Cerebellar nuclear complex (tissue), 1 donor: ENCODE measurements at places on chromosomes 1 and 21.
A peak's percentile ranks its signal among the peaks of the same experiment; 100 is the strongest.

DNA sequence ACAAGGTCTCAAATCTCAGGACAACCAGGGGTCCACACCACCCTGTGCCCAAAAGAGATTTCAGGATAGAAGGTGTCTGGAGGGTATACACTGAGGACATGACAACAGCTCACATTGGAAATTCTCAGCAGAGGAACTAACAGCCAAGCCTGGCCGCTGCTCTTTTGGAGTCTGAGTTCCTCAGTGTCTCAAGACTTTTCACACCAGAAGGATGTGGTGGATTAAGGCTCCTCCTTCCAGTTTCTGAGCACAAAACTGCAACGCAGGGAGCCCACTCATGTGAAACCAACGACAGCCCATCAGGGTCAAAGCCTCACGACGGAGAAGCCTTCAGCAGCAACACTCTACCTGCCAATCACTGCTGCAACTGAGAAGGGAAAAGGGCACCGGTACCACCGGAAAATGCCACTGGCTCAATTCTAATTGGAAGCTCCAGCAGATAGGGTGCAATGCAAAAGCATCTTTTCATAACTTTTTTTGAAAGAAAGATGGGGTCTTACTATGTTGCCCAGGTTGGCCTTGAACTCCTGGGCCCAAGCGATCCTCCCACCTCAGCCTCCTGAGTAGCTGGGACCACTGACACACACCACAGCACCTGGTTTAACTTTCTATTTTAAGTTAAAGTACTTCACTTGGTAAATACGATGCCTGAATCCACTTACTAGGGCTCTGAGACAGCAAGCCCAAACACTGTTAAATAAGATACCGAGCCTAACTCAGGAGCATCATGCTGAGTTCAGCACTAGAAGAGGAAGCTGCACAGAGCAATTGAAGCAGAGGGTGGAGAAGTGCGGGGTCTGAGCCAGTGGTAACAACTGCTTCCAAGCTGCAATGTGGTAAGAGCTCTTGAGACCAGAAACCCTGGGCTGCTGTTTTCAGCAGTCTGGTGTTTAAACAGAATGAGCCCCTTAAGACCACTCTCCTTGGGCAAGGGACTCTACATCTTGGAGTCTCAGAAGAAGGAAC is 7.8 kb downstream of the CAPZB start:
- no peak for DNase-seq

GRCh38 chr21:44425895-44426662 is 29.2 kb upstream of the LRRC3 start:
- DNase-seq: no peak

DNA sequence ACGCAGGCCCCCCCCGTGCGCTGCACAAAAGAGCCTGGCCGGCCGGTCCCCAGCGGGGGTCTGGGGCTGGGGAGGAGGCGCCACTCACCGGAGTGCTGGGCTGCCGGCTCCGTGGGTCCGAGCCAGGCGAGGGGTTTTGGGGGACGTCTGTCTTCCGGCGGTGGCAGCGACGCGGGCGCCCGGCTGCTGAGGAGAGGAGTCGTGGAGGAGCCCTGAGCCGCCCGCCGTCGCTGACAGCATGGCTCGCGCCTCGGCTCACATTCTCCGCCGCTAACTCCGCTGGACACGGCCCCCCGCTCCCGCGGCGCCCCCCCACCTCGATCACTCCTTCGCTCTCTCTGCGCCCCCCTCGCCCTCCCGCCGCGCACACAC is 649 bp downstream of the AHDC1 start:
- no peak for DNase-seq

- peak; percentile 77 for DNase-seq
Measured at GRCh38 chr1:207867136-207868109, 43.5 kb downstream of the CD34 start.

GRCh38 chr21:40733024-40733397 is 113.9 kb downstream of the DSCAM start:
- DNase-seq: no peak

DNA sequence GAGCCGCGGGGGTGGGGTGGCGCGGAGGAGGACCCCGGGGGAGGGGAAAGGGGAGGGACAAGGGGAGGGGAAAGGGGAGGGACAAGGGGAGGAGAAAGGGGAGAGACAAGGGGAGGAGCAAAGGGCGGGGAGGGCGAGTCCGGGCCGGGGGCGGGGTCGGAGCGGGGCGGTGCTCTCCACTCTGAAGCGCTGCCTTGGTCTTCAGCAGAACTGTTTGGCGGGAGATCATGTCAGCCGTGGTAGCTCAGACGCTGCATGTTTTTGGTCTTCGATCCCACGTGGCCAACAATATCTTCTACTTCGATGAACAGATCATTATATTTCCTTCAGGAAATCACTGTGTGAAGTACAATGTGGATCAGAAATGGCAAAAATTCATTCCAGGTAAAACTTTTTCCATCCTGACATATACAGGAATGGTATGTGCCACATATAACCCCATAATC is 420 bp downstream of the CFAP57 start:
- peak; percentile 56 for DNase-seq

DNA sequence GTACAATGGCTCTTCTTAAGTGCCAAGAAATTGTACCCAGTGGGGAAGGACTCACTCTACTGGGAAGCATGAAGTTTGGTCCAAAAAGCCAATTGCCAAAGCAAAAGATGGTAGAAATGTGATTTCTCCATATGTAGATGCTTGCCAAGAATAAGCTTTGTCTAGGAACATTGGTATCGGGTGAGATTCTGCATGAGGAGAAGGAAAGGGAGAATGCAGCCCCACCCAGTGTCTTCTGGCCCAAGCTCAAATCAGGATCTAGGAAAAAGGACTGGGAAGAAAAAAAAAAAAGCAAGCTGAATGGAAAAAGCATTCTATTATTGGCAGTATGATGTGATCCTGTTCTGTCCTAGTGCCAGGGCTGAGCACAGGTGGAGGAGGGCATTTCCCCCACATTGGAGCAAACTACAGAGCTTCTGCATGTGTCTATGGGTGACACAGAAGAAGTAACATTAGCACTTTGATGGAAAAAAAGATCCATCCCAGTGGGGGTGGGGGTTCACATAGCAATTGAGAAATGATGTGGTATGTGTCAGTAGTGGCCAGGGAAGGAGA is 226.6 kb downstream of the KCNH1 start:
- DNase-seq: no peak

GRCh38 chr1:60809204-60809980 is 273.0 kb upstream of the NFIA start:
- DNase-seq: no peak

GRCh38 chr1:18134324-18135046 is 26.9 kb downstream of the IGSF21 start:
- DNase-seq: no peak

- DNase-seq: no peak
Measured at GRCh38 chr1:244006961-244007360, 44.1 kb upstream of the ZBTB18 start.

DNA sequence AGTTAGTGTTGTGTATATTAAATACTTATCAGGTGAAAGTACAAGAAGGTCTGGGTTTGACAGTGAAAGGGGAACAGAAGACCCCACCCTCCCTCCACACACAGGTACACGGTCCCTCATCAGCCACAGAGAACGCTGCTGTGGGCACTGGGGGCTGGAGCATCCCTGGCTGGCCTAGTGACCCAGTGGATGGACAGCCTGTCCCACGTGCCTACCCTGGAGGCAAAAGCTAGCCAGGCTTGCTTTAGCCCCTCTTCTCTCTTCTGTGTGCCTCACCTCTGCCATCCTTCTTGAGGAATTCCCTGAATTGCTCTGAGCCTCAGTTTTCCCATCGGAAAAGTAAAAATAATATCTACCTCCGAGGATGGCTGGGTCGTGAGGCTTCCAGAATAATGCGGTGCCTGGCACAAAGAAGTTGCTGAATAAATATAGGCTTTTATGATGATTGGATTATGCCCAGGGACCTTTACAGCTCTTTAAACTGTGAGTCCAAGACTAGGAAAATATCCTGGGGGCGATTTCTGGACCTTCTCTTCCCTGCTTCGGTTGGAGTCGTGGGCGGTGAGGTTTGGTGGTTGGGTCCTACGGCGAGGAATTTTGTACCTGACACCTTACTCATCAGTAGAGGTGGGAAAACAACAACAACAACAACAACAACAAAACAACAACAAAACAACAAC is 918 bp downstream of the IFNLR1 start:
- DNase-seq: no peak

- no peak for DNase-seq
Measured at GRCh38 chr1:20819818-20820217, 32.7 kb upstream of the HP1BP3 start.

DNA sequence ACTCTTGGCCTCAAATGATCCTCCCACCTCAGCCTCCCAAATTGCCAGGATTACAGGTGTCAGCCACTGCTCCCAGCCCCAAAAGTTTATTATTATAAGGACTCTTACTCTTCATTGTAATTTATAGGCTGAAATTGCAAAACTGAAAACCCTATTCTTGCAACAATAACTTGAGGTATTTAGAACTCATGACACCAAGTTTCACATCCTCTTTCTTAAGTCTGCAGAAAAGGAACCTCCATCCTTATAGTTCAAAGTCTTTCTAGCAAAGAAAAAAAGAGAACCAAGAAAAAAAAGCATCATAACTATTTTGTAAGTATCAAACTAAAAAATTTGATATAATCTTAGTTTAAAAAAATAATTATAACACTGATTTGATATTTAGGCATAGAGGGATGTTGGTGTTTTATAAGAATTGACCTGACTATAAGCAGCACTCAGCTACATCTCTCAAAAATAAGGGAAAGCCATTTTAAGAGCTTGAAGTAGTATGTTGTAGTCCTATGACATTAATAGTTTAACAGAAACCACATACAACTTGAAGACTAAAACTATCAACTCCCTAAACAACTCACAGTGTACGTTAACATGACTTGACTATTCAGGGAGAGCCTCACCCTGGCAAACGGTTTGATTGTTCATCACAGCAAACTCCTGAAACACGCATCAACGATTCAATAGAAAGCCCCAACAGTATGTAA is 122.4 kb downstream of the AKT3 start:
- DNase-seq: no peak

DNA sequence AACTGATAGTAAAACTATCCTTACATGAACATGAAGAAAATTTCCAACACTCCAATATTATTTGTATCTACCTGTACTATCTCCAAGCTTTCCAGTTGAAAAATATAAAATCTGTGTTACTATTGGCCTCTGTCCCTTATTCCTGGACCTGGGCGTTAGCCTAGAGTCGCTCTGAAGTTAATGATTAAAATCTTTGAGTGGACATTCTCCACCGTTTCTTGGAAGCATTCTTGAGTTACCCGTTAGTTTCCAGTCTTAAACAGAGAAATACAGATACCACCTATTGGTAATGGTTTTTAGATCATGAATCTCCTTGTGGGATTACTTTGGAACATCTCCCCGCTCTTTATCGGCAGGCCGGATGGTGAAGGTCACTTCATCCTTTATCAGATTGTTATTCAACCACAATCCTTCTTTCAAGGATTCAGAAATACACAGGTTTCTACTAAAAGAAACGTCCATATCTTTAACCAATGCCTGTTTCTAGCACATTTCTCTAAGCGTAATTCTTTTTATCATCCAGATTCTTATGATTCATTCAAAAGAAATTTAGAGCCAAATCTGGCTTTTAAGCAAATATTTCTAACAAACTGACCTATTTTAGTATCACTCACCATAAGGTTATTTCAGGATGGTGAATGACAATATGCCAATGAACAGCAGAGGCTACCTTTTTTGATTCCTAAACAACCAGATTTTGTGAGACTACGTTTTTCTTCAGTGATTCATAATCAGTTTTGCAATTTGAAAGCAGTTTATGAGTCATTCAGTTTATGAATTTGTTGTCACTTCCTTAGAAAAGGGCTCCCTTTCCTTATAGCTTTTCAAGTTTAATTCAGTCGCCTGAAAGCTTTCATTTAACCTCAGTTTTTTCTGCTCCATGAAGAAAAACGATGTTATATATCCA is 70.2 kb upstream of the ERRFI1 start:
- no peak for DNase-seq

GRCh38 chr21:30443226-30443625 is 3.2 kb downstream of the KRTAP15-1 start:
- no peak for DNase-seq

DNA sequence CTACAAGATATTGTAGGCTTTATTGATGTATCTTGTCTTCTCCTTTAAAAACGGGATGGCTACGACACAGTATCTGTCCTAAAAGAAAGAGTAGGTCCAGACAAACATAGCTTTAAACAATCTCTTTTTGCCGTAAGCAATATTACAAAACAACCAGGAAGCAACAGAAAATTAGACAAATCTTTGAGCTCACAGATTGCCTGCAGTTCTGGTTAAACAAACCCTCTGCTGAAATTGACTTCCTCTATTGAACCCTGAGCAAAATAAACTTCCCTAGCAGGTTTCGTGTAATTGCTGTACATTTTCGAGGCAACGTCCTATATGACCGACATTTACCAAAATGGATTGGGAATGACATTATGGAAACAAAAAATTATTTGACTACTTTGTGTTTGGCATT is 50.6 kb downstream of the CHML start:
- DNase-seq: no peak

DNA sequence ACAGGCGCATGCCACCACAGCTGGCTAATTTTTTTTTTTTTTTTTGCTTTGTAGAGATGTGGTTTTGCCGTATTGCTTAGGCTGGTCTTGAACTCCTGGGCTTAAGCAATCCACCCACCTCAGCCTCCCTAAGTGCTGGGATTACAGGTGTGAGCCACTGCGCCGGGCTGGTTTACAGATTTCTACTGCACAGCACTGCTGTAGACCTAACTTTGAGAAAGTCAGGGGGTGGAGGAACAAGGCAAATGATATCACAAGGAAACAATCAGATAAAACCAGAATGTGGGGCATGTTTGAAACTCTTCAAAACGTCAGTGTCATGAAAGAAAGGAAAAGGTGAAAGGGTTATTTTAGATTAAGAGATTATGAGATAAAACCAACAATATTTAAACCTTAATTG is 45.3 kb downstream of the URB2 start:
- DNase-seq: no peak

DNA sequence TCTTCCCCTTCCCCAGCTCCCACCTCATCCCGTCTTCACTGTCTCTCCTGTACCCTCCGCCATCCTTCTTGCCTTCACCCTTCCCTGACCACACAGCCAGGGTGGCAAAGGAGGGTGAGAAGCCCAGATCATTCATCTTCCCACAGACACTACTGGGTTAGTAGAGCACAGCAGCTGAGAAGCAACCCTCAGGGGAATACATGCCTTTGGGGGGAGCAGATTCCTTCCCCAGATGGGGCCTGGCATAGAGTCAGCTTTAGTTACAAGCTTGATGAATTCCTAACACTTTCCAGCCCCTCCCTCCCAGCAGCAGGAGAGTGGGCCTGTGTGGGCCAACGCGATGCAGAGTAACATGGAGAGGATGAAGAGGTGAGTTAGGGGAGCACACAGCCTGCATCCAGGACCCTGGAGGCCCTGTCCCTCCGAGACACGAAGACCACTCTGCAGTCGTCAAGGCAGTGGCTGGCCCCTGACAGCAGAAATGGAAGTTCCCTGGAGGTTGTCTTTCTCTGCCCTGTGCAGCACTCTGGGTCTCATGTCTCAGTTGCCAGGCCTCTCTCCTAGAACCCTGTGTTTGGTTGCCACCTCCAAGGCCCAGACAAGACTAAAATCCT is 8.8 kb upstream of the BTG2 start:
- DNase-seq: no peak

- no peak for DNase-seq
Measured at GRCh38 chr1:19412654-19413053, 72.7 kb downstream of the CAPZB start.

- no peak for DNase-seq
Measured at GRCh38 chr1:108208724-108209446, 8.7 kb upstream of the SLC25A24 start.
